ENCODE measurements at places on chromosomes 7 and 10.
A peak's percentile ranks its signal among the peaks of the same experiment; 100 is the strongest.

DNA sequence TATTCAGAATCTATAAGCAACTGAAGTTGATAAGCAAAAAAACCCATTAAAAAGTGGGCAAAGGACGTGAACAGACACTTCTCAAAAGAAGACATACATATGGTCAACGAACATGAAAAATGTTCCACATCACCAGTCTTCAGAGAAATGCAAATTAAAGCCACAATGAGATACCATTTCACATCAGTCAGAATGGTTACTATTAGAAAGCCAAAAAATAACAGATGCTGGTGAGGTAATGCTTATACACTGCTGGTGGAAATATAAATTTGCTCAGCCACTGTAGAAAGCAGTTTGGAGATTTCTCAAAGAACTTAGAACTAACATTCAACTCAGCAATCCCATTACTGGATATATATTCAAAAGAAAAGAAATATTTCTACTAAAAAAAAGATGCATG, 332.8 kb upstream of the PLXDC2 start:
- no peak for DNase-seq

DNA sequence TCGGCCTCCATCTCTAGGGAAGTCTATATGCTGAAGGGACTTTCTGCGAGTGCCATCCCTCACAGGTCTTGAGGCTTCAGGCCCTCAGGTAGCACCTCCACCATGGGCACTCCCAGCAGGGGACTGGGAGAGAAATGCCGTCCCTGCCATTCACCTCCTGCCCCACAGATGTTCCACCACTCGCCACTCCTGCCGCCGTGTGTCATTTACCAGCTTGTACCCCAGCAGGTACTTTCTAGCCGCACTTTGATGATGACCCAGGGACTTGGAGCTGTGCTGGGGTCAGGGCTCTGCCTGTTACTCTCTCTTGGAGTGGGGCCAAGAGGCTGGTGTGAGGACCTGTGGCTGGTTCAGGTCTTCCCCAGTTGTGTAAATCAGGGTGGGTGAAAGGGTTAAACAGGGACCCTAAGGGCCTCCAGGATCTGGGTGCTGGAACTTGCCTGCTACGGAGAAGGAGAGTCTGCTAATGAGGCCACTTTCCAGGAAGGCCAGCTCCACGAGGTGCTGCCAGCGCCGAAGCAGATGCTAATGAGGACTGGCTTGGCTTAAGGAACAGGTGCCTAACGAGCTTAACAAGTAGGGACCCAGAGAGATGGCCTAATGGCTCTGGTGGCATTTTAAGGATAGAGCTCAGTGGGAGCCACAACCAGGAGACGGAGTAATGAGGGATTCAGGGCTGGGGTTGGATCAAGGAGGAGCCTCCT, 32.4 kb downstream of the CRHR2 start:
- no peak for DNase-seq

- DNase-seq, result no peak
Observed at GRCh38 chr10:72333112-72334015, 21.4 kb downstream of the DNAJB12 start.

- DNase-seq, result no peak
Observed at GRCh38 chr10:103472005-103472404, 7.0 kb downstream of the CALHM3 start.

GRCh38 chr7:116997972-116998371, 44.7 kb downstream of the ST7 start:
- DNase-seq, result no peak

- DNase-seq, result no peak
Observed at GRCh38 chr10:83961620-83962019, 177.7 kb upstream of the GHITM start.

- DNase-seq, result no peak
Observed at GRCh38 chr7:145884716-145885514, 231.7 kb upstream of the CNTNAP2 start.

- DNase-seq, result peak; percentile 18
Observed at GRCh38 chr10:31274310-31274709, 44.7 kb upstream of the ZEB1 start.

DNA sequence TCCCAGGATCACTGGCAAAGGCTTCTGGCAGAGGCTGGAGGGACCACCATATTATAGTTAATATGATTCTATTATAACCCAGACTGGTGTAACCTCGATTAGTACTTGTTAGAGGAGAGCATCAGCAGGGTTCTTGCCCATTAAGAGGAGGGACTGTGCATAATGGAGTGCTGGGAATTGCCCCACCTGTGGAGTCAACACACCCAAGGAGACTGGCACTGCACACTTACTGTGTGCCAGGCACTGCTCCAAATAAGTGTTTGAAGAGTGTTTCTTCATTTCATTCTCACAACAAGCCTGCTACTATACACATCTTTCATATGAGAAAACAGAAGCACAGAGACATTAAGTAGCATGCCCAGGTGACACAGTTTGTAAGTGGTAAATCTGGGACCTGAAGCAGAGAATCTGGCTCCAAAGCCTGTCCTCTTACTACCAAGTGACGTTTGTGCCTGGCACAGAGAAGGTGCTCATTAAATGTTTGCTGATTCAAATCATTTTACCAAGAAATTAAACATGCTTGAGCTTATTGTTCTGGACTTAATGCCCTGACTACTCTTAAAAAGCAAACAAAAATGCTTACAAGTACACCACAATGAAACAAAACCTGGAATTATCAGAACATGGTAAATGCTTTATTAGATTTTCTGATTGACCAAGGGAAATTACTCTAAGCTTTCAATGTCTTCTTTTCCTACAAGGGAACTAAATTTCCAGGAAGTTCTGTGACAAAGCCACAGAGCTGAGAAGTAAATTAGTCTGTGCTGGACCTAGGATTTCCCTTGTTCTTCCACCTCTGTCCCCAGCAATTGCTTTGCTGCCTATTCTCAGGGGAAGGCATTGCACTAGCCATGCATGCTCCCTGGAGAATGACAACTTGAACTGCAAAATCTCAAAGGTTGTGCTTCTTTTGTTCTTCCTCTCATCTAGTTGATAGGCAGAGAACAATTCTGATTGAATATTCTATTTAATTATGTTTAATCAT, 809 bp downstream of the SLC13A1 start:
- no peak for DNase-seq

- no peak for DNase-seq
Observed at GRCh38 chr10:84665883-84666463, 337.6 kb downstream of the CCSER2 start.

GRCh38 chr7:27608776-27609495, 53.7 kb downstream of the HIBADH start:
- no peak for DNase-seq

DNA sequence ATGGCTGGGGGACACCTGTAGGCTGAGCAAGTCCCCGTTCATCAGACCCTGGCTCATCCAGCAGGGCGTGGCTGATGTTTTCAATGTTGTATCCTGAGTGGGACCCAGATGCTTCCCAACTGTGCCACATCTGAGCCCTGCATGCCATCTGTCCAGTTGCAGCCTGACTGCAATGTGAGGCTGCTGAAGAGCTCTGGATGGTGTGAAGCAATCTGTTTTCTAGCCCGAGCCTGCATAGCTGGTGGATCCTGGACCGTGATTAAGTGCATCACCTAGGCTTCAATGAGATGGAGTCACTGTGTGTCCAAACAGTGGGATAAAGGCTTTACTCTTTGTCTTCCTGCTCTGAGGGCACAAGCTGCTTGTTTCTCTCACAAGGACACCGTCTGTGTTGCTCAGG, 99.8 kb downstream of the TCF7L2 start:
- DNase-seq, result no peak

DNA sequence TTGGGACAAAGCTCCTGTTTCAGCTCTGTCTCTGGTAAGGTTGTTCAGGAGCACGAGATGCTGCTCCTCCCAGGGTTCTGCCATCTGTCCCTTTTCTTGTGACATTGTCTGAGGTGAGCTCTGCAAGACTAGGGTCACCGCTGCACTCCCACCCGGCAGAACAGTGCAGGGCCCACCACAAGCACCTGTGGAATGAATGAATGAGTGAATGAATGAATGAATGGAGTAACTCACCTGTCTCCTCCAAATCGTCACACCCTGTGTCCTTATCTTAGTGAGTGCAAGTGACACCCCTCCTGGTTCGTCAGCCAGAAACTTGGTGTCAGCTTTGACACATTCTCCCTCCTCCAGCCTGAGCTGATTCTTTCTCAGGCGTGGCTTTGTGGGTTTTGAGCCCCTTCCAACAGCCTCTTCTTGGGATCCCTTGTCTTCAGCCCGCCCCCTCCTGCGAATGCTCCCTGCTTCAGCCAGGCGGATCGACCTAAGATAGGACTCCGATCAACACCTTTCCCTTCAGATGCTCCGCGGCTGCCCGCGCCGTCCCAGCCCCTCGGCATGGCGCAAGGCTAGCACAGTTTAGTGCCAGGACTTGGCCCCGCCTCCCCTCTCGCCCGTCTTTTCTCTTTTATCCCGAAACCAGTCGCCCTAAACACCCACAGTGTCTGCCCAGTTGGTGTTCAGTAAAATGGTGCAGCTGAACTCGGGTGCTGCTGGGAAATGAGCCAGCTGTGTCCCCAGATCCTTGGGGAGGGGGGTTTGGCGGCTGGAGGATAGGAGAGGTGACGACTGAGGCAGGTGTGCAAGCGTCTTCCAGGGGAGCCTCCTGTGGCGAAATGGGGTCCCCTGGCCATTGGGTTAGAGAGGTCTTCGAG, 89.3 kb downstream of the BEND7 start:
- no peak for DNase-seq

DNA sequence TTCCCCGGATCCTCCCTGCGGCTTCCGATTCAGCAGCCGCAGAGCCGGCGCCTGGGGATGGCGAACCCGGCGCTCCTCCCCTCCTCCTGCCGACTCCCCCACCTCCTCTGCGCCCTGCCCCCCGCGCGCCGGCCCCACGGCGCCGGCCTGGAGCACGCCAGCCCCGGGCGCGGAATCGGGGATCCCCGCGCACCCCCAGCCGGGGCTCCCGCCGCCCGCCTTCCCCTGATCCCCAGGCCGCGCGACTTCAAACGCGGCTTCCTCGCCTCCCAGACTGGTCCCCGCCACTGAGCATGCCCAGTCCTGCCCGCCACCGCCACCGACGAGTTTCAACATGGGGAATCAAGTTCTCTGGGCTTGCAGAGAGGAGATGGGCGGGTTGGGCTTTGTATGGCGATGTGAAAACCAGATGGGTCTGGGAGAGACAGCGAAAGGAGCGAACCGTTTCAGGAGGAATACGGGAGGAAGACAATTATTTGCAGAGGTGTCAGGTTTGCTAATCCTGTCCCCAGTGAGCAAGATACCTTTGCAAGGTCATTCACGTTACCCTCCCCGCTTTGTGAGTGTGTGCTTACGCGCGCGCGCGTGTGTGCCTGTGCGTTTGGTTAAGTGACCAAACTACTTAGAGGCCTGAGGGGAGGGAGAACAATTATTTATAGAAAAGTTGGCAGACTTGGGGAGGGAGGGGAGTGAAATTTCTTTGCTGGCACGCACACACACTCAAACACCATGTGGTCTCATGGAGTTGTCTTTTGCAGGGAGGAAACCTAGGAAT, at the start of gene PANK1:
PANK1 (minus strand) TSS at position 276 of the 775 bp plus-strand sequence. CDS start 351 bp downstream, outside the sequence.
- peak; percentile 66 for DNase-seq

DNA sequence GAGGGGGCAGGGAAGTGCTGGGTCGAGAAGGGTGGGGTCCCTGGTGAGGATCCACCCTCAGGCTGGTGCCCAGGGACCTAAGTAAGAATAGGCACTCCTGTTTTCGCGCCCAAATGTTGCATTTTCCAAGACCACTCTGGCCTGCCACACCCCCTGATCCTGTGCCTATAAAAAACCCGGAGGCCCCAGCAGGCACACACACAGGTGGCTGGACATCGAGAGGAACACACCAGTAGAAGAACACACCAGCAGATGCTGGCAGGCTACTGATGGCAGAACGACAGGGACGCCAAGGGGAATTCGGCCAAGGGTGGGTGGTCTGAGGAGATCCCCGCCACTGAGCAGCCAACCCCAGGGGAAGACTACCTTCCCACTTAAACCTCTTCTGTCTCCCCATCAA, 633.9 kb upstream of the POT1 start:
- no peak for DNase-seq

DNA sequence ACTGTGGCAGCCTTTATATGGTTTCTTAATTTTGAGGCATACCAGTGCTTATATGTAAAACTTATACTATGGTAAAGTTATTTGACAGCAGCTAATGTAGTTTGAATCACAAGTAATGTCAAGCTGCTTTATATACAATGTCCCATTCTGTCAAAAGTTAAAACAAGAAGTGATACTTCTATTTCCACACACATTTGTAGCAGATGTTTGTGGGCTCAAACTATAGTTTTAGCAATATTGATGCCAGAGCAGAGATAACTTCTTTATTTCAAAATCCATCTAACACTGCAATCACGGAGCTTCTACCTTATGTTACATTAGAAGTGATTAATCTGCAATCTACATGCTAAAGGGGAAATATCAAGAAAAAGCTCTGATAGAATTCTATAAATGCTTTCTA, 149.6 kb downstream of the ADK start:
- DNase-seq, result peak; percentile 81

- no peak for DNase-seq
Observed at GRCh38 chr10:48633381-48634197, 28.7 kb upstream of the ARHGAP22 start.

DNA sequence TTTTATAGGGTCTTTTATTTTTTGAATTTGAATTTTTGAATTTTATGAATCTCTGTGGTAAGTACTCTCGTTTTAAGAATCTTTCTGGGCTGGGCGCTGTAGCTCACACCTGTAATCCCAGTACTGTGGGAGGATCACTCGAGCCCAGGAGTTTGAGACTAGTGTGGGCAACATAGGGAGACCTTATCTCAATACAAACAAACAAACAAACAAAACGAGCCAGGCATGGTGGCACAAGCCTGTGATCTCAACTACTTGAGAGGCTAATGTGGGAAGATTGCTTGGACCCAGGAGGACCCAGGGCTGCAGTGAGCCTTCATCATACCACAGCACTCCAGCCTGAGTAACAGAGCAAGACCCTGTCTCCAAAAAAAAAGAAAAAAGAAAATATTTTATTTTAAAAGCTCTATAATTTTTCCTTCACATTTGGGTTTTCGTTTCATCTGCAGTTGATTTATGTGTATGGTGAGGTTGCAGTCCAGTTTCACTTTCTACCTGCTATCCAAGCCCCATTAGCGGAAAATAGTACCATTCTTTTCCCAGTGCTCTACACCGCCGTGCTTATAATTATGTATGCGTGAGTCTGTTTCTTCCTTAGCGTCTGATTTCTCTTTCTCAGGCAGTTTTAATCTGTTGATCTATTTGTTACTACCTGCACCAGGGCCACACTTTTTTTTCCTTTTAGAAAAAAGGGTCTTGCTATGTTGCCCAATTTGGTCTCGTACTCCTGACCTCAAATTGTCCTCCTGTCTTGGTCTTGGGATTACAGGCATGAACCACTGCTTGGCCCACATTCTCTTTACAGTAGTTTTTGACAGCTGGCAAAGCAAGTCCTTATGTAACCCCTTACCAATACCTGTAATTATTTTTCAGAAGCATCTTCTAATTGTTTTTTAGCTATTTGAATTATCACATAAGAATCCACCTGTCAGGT, 21.7 kb downstream of the TRIM24 start:
- DNase-seq, result no peak

DNA sequence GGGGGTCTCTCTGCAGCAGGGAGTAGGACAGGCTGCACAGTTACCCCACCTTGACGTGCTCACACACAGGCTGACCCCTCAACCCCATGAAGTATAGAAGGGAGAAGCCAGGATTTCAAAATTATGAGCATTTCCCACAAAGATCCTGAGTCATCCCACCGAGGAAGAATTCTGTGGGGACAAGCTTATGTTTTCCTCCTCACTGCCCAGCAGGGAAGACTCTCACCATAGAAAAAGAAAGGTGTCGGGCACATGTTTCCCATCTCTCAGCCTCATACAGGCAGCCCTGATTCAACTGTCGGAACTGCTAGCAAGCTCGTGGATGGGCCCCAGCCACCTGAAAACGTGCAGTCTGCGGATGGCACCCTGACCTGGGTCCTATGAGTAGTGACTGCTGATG, 499.7 kb upstream of the MKI67 start:
- DNase-seq, result no peak

All from inflammatory macrophage treated with lipopolysaccharide for 4 hours (primary cell).